Stimulated activated CD4-positive, alpha-beta T cell treated with anti-CD3 and anti-CD28 coated beads, TNF-alpha, amount 100 ng/mL, for 1 hour (primary cell): ENCODE measurements at places on chromosomes 2 and 18.

DNA sequence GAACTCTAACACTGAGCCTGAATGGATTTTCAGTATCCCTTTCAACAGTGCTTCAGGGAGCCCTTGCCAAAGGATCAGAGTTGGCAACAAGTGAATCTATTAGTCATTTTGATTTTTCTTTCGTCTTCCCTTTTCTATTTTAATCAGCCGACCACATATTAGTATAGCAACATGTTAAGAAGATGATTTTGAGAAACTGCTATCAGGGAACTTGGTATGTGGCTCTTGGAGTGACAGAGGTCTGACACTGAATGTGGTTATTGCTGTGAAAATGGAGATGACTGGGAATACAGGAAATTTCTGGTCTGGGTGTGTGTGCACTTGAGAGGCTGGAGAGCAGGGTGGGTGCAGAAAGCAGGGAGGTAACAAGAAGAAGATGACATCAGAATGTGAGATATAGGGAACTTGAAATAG, 28.7 kb upstream of the IL1RL1 start:
- no peak for DNase-seq

GRCh38 chr2:102262216-102263129, 48.9 kb upstream of the IL1RL1 start:
- no peak for DNase-seq

DNA sequence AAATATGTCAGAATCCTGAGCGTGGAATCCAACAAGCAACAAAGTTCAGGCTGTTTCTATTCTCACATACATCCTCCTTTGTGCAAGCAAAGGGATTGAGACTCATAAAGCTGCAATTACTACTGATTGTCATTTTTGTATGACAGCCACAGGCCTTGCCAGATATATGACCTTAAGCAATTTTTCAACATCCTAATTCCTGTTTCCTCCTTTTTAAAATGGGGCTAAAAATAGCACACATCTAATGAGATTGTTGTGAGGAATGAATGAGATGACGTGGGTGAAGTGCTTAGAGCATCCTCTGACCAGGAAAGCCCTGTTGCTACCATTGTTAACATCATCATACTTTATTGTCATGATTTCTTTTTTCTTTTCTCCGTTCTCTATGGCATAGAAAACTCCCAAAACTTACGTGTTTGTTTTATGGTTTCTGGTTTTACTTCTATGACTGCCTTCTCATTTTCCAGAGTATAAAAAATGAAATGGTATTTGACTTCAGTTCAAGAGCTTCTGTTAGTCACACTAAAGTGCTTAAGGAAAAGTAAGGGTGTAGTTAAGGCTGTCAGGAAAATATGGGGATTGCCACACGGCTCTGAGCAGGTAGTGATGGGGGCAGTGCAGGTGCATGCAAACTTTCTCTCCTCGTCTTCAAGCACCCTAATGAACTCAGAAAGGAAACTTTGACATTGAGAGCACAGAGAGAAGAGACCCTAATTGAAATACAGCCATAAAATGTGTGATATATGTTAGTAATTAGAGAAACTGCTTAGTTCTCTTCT, 590.6 kb upstream of the NETO1 start:
- DNase-seq: no peak

GRCh38 chr2:129483366-129483765, 496.1 kb upstream of the RAB6C start:
- DNase-seq: no peak

GRCh38 chr18:23351521-23351920, 101.6 kb upstream of the RIOK3 start:
- DNase-seq: no peak

GRCh38 chr2:219405451-219405850, 12.7 kb upstream of the DES start:
- DNase-seq: no peak

DNA sequence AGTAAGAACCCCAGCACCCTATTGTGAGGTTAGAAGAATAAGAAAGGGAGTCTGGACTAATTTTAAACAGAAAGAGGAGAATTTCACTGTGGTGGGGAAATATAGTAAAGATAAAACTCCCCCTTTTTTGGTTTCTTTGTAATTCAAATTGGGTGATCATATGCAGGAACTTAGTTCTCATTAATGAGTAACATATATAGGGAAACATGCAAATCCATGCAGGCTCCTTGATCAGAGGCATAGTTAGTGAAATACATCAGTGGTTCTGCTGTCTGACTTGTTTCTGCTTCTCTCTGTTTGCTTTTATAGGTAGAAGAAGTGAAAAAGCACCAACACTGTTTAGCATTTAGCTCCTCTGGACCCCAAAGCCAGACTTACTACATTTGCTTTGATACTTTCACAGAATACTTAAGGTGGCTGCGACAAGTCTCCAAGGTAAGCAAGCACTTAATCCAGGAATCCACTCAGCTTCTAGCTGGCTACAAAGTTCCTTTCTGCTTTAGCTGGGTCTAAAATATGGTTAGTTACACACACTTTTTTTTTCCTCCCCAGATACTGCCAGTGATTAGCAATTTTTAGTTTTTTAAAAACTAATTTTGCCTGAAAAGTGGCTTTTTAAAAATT, 123.2 kb downstream of the PHLPP1 start:
- no peak for DNase-seq
